OCI-LY7 (cell line): ENCODE measurements at places on chromosomes 11 and 22. TPM values are rescaled to one million over a fixed set of nuclear protein-coding genes. Genes with fewer than 3 reads are reported as not detected.

PLEKHA7 gene
- not detected in 2 replicates for total RNA-seq

FGF19 gene
- not detected in 2 replicates for total RNA-seq

PLA2G3 gene
- not detected in 2 replicates for total RNA-seq

APOL3 gene
- 14.4 and 19.6 TPM in 2 replicates for total RNA-seq

CNIH2 gene
- total RNA-seq: 2.7 and 3.5 TPM in 2 replicates

DDTL gene
- total RNA-seq: 3.7 and 4.1 TPM in 2 replicates
